ENCODE measurements at places on chromosomes 13 and 19.

GRCh38 chr19:36019061-36019670 lies 5.2 kb upstream of the ALKBH6 start:
- no peak for DNase-seq

DNA sequence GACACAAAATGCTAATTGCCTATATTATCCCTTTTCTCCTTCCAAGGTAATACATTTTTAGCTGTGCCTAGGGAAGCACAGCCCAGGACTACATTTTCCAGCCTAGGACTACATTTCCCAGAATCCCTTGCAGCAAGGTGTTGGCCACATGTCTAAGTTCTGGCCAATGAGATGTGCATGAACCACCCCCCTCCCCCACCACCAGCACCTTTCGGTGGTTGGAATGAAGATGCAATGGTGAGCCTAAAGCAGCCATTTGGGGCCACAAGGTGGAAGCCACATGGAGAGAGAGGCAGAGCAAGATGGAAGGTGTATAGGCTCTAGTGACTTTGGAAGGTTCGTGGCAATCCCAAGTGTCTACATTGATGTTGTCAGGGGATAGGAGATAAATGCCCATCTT lies 16.2 kb downstream of the UNC13A start:
- no peak for DNase-seq

- no peak for DNase-seq
These were observed 56.9 kb upstream of the GTF2F2 start for GRCh38 chr13:45063261-45063860.

DNA sequence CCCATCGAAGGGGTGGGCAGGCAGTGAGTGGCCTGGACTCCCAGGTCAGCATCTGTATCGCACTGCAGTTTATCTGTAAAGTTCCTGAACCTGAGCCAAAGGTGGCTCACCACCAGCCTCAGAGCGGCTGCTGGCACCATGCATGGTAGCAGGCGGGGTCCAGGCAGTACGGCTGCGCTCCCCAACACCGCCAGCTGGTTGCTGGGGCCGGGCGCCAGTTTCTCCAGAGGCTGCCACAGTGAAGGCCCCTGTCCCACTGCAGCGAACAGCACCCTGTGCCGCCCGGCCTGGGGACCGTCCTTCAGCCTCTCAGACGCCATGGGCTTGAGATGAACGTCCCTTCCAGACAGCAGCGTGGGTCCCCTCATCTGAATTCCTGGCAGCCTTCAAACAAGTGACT lies 109.8 kb downstream of the KDM4B start:
- no peak for DNase-seq

DNA sequence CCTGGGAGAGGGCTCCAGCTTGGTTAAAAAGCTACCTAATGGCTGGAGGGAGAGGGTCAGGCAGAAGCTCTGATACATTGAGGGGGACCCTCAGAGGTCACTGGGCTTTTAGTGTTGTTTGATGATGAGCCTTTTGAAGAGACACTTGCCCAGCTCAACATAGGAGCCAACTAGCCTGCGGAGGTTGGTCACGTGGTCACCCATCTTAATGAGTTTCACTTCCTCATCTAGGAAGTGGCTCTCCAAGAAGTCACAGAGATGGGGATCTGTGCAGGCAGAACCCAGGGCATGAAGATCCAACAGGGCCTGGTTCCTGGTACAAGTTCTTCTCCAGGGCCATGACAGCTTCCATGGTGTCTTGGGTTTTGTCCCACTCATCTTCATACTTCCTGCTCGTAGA lies 33.4 kb downstream of the IPO5 start:
- no peak for DNase-seq
